ENCODE measurements at places on chromosomes 4 and X.

DNA sequence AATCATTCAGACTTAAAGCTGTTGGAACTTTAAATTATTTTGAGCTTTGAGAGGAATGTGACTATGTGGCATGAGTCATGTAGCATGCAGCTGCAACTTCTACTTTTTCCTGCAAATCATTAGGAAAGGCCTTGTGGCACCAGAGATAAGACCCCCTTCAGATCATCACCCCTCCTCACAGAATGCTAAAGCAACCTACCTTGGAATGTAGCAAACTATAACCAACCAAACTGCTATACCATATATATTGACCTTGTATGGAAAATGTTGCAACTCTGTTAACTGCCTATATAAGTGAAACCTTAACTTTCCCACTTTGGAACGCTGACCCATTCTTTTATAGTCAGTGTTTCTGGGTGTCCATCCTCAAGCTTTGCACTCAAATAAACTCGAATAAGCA lies 32.0 kb downstream of the ATXN3L start:
- no peak for DNase-seq

DNA sequence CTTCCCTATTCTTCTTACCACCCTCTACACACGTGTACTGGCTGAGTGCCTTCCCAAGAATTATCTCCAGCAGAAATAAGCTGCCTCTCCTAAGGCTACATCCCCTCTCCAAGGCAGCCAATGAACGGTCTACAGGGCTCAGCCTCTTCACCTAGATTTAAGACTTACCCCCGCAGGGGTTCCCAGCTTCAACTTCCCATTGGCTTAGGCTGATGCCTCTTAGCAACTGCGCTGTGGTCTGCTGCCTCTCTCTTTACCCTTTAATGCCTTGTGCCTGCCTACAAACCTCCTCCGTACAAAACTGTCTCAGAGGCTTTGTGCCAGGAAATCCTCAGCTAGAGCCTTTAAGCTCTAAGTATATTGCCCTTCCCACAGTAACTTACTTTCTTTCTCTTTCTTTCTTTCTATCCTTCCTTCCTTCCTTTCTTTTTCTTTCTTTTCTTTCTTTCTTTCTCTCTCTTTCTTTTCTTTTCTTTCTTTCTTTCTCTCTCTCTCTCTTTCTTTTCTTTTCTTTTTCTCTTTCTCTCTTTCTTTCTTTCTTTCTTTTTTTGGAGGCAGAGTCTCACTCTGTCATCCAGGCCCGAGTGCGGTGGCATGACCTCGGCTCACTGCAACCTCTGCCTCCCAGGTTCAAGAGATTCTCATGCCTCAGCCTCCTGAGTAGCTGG lies 15.1 kb upstream of the PIGA start:
- DNase-seq: no peak

DNA sequence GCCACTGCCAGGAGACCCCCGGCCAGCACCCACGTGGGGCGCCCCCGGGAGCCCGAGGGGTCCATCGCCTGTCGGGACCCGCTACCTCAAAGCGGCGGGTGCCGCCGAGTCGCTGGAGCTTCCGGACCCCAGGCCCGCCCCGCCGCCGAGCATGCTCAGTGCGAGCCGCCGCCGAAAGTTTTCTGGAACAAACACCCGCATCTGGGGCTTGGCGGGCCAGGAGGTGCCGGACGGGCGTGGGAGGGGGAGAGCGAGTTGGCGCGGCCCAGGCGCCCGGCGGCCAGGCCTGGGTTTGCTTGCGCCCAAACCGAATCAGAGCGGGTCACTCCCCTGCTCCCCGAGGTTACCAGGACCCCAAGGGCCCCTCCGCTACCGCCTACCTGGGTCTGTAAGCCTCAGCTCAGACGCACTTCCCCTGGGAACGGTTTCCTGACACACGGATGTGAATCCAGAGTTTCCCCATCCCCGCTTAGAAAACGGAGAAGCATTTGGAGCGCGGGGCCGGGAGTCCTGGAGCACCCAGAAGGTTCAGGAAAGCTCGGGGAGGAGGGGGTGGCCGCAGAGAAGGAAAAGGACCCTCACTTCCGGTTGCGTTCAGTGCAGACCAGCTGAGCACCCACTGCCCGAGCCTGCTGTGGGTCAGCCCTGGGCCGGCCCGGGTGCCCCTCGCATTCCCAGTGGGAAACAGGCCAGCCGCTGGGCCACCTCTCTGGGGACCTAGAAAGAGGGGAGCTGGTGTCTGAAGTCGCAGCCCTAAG lies at the start of gene EVC2:
Gene EVC2, minus strand, starts transcription at position 111 of the 758 bp plus-strand sequence. Its CDS starts 46 bp downstream, at position 65.
- no peak for DNase-seq

DNA sequence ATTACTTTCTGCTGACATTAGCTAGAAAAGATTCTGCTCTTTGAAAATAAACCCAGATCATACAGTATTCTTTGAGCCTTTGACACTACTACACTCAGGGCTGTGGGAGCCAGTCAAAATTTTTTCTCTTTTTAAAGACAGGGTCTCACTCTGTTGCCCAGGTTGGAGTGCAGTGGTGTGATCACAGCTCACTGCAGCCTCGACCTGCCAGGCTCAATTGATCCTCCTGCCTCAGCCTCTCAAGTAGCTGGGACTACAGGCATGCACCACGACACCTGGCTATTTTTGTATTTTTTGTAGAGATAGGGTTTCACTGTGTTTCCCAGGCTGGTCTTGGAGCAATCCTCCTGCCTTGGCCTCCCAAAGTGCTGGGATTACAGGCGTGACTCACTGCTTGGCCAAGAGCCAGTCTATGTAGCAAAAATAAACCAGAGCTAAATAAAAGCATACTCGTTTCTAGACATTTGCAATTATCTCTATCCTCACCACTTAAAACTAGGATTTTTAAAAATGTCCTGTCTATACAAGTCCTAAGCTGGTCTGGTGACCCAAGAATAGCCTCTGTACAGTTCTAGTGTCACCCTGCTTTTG lies 43.2 kb downstream of the AKAP4 start:
- DNase-seq: no peak

DNA sequence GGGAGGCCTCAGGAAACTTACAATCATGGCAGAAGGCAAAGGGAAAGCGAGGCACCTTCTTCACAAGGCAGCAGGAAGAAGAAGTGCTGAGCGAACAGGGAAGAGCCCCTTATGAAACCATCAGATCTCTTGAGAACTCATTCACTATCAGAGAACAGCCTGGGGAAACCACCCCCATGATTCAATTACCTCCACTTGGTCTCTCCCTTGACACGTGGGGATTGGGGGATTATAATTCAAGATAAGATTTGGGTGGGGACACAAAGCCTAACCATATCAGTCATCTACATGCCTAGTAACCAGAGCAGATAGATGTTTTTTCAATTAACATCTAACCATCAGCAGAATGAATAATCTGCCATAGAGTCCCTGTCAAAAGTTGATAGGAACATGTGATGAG lies 30.4 kb downstream of the FAM13A start:
- DNase-seq: no peak

GRCh38 chrX:81377329-81377728 lies 175.4 kb downstream of the SH3BGRL start:
- DNase-seq: no peak

- no peak for DNase-seq
Observed at GRCh38 chr4:69910016-69910782, 20.7 kb upstream of the CSN1S1 start.

- DNase-seq: no peak
Observed at GRCh38 chrX:77788050-77788449, 2.0 kb upstream of the ATRX start.

DNA sequence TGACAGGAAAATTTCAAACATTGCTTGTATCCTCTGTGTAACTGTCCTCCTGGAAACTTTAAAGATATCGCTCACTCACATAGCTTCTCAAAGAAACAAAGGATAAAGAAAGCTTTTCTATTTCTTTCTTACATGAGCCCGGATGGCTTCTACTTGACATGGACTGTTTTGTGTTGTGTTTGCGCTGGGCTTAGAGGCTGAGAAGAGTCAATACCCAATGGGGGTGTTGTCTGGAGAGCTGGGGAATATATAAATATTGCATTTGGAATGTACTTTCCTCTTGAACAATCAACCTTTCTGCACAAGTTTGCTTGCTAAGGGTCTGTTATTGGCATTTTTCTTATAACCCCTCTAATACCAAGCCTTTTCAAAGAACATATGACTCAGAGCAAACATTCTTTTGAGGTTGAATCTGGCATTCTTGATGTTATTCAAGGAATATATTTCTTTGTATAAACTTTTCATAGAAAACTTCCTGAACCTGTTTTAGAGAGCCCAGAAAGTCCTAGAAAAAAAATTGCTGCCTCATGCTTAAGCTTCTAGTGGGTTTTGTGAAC lies 331.9 kb downstream of the PACRGL start:
- no peak for DNase-seq

- no peak for DNase-seq
Observed at GRCh38 chr4:158159718-158160094, 13.1 kb downstream of the GASK1B start.

GRCh38 chrX:130155564-130155963 lies 10.1 kb downstream of the AIFM1 start:
- no peak for DNase-seq

DNA sequence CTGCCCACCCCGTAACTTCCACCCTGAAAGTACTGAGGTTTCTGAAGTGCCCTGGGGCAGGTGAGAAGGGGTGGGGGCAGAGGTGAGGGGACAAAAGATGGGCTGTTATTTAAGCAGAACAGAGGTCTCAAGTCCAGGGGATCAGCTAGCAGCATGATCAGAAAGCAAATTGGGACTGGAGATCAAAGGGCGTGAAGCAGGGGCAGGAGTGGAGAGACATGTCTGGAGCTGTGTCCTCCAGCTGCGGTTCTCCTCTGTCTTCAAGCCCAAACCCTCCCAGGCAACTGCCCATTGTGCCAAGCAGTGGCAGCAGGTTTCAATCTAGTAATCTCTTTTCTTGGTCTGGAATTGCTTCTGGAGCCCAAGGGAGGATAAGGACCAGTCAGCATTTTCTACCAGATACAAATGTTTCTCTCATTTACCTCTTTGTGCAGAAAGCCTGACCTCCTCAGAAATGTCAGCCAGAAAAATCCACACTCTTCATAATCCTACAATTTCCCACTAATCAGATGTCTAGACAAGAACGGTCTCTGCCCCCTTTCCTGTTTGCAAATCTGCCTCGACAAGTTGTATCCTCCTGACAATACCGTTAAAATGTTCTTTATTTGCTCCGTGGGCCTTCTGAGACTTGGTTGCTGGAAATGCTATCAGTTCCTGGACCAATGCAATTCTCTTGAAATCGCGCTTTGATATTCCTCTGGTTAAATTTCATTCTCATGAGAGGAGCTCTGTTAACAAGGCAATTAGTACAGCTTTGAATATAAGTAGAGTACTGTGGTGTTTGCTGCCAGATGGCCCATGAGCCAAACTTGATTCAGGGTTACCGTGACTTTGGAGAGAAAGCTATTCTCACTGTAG lies 23.2 kb upstream of the RASL11B start:
- DNase-seq: no peak

GRCh38 chr4:186807808-186808629 lies 84.4 kb upstream of the FAT1 start:
- no peak for DNase-seq

GRCh38 chr4:60992037-60992436 lies 208.1 kb upstream of the ADGRL3 start:
- no peak for DNase-seq

DNA sequence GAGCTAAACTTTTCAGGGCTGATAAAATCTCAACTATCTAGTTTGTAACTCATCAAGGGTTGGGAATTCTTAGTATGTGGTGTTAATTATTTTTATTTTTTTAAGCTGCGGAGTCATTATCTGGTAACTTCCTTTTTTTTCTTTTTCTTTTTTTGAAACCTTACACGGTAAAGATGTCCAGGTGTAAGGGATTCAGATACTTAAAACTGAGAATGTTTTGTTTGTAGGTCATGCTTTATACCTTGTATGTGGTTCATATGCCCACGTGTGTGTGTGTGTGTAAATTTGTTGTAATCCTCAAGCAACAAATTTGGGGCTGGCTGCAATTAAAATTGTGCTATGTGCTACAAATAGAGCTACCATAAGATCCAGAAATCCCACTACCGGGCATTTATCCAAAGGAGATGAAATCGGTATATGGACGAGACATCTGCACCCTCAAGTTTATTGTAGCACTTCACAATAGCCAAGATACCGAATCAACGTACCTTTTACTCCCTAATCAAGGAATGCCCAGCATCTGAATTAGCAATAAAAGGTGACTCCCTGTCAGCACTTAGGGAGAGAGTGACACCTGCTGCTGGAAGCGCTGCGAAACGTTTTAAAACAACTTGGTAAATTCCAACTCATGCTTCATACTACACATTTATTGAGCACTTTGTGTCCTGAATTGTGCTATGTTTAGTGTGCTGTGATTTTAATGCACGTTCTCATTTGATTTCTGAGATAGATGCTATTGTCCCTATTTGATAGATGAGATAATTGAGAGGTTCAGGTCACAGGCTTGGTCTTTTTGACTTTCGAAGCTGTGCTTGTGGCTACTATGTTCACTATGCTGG lies 16.1 kb downstream of the MSMO1 start:
- DNase-seq: no peak

GRCh38 chr4:107546638-107547037 lies 173.4 kb downstream of the PAPSS1 start:
- no peak for DNase-seq

DNA sequence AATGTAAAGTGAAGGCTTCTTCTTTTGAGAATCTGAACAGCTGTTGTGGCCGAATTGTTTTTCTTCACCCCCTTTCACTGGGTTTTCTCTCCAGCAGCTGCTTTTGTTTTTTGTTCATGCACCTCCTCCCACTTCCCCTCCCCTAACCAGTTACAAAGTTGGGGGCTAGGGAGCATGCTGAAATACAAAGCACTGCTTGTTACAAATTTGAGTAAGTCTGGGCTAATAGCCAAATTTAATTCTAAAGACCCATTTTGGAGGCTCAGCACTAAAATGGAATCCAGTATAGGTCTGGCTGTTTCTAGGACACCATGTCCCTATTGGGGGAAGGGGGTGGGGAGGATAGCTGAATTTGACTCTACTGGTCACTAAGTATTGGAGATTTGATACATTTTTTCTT lies 89.2 kb upstream of the GPM6B start:
- no peak for DNase-seq

- DNase-seq: no peak
Observed at GRCh38 chr4:140335076-140335475, 38.4 kb upstream of the SCOC start.

GRCh38 chr4:6606465-6607235 lies 31.7 kb downstream of the MAN2B2 start:
- DNase-seq: no peak

DNA sequence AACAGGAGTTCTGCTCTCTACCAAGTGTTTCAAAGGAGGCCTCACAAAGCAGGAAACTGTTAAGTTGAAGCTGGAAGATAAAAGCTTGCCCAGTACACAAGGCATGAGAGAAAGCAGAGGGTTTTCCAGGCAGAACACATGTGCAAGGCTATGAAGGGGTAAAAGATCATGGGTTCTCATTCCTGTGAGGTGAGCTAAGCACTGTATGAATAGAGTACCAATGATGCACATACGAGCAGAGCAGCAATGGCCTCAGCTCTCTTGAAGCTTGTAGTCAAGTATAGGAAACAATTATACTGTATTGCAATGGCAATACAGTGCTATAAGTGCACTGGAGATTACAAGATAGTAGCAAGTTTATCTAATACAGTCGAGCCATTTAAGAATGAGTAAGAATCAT lies 18.0 kb downstream of the TTC29 start:
- DNase-seq: no peak

Measured in GOT3 (cell line).